ENCODE measurements at places on chromosomes 7 and 10.
A peak's percentile ranks its signal among the peaks of the same experiment; 100 is the strongest.

DNA sequence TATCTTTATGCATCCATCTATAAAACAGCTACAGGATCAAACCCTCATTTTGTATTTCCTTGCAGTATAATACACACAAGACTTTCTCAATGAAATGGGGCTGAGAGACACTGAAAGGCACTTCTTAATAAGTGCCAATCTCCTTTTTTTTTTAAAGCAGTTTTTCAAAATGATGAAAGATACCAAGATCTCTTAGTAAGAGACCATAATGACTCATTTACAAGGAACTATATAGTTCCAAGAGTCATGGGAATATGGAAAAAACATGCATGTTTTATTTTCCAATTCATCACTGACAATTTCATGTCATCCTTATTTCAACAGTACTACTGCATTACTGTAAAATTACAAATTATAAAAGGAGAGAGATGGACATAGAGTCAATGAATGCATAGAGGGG lies 973.7 kb downstream of the GATA3 start:
- DNase-seq = no peak

- no peak for DNase-seq
Observed at GRCh38 chr10:102231357-102232318, 5.5 kb downstream of the ELOVL3 start.

GRCh38 chr7:103116991-103117390 lies 31.9 kb downstream of the NAPEPLD start:
- DNase-seq = no peak

DNA sequence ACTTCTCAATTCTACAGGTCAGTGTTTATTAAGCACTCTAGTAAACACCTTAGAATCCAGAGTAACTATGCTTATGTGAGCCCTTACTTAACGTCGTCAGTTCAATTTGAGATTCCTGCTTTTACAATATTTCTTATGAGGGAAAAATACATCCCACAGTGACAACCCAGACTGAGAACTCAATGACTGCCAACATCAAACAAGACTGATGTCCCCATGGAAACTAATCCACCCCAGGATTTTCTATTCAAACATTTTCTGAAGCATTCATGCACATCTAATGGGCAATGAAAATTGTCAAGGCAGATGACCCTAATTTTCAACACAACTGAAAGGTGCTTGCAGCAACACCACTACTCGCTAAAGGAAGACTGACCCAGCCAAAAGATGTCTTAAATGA lies 67.0 kb downstream of the ATE1 start:
- no peak for DNase-seq

DNA sequence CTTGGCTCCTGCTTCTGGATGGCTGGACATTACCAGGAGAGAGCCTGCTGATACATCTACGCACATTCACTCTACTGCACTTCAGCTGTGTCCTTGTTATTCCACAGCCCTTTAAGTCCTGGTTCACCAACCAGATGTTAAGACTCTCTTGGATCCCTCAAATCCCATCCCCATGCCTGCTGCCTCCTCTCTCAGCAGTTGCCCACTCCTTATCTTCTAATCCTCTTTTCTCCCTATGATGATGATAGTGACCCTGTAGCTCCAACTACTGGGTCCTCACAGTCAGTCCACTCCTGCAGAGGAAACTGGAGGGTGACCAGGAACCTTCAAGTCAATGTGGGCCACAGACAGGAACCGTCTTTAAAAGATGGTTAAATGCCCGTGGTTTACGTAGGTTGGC lies 96.3 kb upstream of the PDCD4 start:
- DNase-seq = no peak

- DNase-seq = no peak
Observed at GRCh38 chr7:132568962-132569361, 7.3 kb downstream of the PLXNA4 start.

DNA sequence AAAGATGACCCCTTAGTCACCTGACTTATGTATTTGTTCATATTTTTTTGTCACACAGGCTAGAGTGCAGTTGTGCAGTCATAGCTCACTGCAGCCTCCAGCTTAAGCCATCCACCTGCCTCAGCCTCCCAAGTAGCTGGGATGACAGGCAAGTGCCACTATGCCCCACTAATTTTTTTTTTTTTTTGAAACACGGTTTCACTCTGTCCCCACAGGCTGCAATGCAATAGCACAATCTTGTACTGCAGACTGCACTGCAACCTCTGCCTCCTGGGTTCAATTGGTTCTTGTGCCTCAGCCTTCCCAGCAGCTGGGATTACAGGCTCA lies 1.8 kb downstream of the MBLAC1 start:
- no peak for DNase-seq

DNA sequence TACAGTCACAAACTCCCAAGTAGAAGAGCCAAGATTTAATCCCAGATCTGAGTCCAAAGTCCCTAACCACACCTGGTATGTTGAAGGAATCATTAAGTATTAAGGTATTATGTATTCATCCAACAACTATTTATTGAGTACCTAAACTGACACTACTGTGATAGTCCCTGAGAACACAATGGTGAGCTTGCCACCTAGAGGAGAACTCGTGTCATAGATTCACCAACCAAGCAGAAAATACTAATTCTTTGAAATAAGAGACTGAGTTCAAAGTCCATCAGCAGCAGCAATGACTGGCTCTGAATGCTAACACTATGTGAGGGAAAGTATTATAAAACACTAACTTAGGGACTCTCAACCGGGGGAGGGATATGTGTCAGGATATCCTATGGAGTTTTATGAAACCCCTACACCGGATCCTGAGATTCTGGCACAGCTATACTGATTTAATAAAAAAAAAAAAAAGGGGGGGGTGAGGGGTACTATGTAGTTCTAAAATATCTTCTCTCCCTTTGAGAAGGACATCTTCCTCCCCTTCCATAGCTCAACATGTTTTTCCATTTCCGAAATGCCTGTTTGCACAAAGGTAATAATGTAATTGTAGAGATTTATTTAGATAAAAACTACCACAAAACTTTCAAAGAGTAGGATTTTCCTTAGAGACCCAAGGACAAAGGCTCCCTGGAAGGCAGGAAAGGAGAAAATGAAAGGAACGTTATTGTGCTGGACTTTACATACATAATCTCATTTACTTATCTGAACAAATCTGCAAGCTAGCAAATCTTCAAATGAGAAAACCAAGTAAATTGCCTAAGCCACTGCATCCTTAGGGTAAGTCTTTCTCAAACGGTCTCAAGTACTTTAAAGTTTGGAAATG lies 1.6 kb downstream of the NCOA4 start:
- no peak for DNase-seq

GRCh38 chr10:35635576-35635975 lies 6.5 kb downstream of the FZD8 start:
- no peak for DNase-seq

DNA sequence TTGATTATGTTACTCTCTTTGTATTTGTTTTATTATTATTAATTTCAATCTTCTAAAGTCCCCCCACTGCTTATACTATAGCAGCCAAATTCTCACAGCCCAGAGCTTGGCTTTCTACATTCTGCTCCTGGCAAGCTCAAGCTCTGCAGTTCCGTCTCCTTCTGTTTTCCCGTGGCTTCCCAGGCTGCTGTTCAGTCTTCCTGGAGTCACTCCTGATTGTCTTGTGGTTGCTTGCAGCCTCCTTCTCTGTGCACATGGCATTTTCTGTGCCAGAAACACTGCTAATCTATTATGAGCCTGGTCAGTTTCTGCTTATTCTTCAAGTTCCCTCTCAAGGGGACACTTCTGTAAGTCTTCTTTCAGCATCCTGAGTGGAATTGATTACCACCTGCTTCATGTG lies 533.7 kb upstream of the IGFBP3 start:
- no peak for DNase-seq

DNA sequence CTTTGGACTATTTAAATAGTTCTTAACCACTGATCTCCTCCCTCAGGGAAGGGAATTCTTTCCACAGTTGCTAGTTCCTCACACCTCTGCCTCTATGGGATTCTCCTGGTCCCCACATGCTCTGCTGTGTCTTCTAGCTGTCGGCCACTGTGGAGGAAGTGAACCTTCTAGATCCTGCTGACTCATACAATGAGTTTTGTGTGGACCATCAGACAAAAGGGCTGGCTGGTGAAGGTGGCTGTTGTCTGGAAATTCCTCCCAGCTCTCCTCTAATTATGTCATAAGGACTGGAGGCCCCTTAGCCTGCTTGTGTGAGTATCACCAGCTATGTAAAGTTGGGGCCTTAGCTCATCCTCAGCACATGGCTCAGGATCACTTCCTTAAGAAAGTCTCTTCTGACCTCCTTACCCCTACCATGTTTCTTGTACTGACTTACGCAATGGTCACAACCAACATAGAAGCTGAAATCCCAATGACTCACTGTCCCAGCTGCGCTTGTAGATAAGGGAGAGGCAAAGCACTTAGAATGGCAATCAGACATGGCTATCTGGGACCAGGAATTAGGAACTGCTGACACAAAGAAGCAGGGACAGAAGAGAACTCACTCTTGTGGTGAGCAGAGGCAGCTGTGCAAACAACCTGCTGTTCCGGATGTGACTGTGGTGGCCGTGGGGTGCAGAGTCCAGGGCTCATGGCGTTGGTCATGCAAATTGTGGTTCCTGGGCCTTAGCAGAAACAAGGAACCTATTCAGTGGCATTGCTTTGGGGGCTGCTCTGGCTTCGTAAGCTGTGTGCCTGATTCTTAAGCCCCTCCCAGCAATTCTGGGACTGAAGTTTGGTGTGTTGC lies 2.5 kb upstream of the MACC1 start:
- no peak for DNase-seq

DNA sequence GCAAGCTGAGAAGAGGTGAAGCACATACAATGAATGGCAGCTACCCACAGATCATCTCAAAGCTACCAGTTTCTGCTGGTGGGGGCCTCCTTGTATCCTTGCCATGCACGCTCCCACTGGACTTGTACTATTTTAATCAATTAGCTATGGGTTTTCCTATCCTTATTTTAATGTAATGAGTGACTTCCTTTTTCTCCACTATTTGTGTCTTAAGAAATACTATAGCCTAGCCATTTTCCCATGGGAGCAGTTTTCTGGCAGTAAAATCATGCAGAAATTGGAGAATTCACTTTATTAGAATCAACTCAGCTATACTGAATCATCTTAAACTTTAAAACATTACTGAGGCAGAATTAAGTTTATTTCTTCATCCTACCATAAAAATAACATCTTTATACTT lies 73.5 kb downstream of the CTNNA3 start:
- no peak for DNase-seq

GRCh38 chr7:101172005-101172853 lies 6.9 kb upstream of the VGF start:
- DNase-seq = no peak

DNA sequence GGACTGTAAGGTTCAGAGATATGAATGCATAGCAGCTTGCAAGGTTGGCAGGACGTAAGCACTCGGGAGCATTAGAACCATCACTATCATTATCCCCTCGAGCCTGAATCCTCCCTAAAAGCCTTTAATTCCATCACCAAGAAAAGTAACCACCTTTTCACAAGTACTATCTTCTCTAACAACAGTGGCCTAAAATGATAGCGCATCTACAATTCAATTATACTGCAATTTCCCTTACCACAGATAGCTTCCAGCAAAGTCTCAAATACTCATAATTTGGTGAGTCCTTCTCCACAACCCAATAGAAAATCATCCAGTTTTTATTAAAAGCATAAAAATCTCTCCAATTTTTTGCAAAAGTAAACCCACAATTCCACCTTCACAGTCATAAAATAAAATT lies 42.0 kb downstream of the COL1A2 start:
- DNase-seq = no peak

DNA sequence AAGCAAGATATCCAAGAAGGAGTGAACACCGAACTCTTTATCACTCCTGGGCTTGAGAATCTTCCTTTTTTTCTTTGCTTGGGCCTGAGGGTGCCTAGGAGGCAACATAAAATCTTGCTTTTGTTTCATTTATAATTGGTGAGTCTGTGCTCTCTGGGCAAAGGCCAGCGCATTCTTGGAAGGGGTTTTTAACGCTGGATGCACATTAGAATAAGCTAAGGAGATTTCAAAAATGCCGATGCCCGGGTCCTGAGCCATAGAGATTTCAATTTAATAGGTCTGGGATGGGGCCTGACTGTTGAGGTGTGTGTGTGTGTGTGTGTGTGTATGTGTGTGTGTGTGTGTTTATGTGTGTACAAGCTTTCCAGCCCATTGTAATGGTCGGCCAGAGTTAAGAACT lies 62.0 kb upstream of the SORCS3 start:
- no peak for DNase-seq

DNA sequence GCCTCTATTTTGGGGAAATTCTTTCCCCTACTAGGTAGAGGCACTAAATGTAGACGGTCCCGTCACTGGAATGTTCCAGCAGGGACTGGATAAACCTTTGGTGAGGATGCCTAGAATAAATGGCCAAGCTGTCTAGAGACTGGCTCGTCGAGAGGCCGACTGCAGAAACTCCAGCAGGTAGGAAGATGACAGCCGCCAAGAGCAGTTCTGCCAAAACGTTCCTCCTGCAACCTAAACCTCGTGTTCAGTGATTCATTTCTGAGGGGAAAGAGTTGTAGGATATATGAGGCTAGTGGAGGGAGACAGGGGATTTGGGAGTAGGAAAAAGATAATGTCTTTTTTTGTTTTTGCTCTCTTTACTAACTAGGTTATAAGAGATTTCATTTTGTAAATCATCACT lies 184.7 kb upstream of the GDF10 start:
- DNase-seq = no peak

DNA sequence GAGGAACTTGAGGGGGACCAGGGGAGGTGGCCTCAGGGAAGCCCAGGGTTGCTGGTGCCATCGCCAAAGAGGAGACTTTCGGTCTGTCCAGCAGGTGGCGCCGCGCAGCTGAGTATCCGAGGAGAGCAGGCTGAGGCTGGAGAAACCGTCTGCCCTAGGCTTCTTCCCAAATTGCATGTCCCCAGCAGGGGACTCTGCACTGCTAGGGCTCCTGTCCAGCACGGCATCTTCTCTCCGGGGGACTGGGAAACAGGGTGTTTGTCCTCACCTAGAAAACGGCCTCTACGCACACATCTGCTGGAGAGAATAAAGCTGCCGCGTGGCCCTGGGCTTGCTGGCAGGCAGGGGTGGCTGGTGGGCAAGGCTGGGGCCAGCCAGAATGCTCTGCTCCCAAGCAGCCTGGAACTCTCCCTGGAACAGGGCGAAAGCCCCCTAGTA lies 161.9 kb downstream of the SH2D4B start:
- peak; percentile 80 for DNase-seq

GRCh38 chr7:37531225-37531624 lies 82.6 kb upstream of the ELMO1 start:
- DNase-seq = no peak

GRCh38 chr10:119981826-119982225 lies 89.3 kb downstream of the SEC23IP start:
- DNase-seq = no peak

DNA sequence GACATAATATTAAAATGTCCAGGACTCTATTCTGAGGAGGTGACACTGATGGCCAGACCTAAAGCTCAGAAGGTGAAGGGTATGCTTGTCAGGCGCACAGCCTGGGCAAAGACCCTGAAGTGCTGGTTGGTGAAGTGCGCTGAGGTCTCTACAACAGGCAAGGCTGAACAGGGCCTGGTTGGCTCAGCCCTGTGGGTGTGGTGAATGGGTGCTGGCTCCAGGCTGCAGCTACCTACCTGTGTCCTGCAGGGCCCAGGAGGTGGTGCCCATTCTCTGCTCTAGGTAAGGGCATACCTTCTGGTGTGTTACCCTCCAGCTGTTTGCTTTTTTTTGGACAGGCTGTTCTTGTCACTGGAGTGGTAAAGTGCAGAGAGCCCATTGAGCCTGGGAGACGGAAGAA lies 85.1 kb downstream of the RAMP3 start:
- DNase-seq = no peak

- DNase-seq = peak; percentile 38
Observed at GRCh38 chr10:33008499-33009243, 50.6 kb upstream of the ITGB1 start.
